Activated CD4-positive, alpha-beta T cell treated with anti-CD3 and anti-CD28 coated beads, Interleukin-2, amount 10 ng/mL, durations not matched to agents 24 days and 14 days (primary cell): ENCODE measurements at places on chromosomes 11 and 22. TPM values are rescaled to one million over a fixed set of nuclear protein-coding genes. Genes with fewer than 3 reads are reported as not detected.
A peak's percentile ranks its signal among the peaks of the same experiment; 100 is the strongest.

OR8D2 gene
- total RNA-seq, result not detected in 2 replicates

MACROD1 gene
- 28.6 and 29.6 TPM in 2 replicates for total RNA-seq

SLC5A12 gene
- not detected in 2 replicates for total RNA-seq

OR10D3 gene
- total RNA-seq, result not detected in 2 replicates

C11orf42 gene
- total RNA-seq, result not detected in 2 replicates

SIDT2 gene
- 23.9 and 29.1 TPM in 2 replicates for total RNA-seq

IGF2 gene
- 0.45 and 1.1 TPM in 2 replicates for total RNA-seq

DNA sequence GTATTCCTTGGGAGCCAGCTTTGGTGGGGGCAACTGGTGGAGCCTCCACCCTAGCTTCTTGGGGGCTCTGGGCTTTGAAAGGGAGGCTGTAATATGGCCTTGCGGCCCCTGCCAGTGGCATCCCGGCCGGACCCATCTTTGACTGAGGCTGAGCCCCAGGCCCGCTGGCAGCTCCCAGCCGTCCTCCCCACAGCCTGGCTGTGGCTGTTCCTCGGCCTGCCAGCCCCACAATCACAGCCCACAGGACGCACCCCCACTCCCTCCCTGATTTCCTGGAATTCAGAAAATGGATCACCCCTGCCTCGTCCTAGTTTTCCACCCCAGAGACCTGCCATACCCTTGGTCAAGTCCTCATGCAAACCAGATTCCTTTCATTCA is 23.2 kb downstream of the SERPINH1 start:
- peaks cover 10% of the 10 kb centered on the region for H3K4me1 ChIP-seq
- no peak overlapping the region for H3K4me3 ChIP-seq
- DNase-seq, result no peak
- peaks cover 34% of the 10 kb centered on the region for H3K27me3 ChIP-seq
- H3K27ac ChIP-seq, result no peak overlapping the region
- peaks cover 2% of the 10 kb centered on the region for H3K36me3 ChIP-seq

GRCh38 chr22:30880181-30880601 is 88.4 kb downstream of the MORC2 start:
- H3K4me3 ChIP-seq, result no peak overlapping the region
- DNase-seq, result no peak
- no peaks in the 10 kb centered on the region for H3K27me3 ChIP-seq
- H3K27ac ChIP-seq, result no peak overlapping the region

DNA sequence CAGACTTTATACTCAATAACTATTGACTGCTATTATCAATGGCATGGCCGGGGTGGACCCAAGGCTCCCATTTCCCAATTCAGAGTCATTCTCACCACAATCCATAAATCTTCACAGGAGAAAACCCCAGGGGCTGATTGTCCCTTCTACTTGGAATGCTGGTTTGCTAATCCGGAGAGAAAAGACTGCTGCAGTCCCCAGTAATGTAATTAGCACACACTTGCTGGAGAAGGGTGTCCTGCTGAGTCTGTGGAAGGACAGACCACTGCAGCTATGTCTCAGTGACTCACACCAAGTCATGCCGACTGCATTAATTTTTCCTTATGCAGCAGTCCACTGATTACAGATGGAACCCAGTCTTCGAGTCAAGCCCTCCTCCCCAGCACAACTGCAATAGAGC is 5.9 kb upstream of the ETS1 start:
- H3K27ac ChIP-seq, result no peak overlapping the region
- peaks cover 4% of the 10 kb centered on the region for H3K4me1 ChIP-seq
- DNase-seq, result no peak
- H3K36me3 ChIP-seq, result peaks cover 2% of the 10 kb centered on the region
- no peak overlapping the region for H3K4me3 ChIP-seq
- peaks cover 24% of the 10 kb centered on the region for H3K27me3 ChIP-seq

DNA sequence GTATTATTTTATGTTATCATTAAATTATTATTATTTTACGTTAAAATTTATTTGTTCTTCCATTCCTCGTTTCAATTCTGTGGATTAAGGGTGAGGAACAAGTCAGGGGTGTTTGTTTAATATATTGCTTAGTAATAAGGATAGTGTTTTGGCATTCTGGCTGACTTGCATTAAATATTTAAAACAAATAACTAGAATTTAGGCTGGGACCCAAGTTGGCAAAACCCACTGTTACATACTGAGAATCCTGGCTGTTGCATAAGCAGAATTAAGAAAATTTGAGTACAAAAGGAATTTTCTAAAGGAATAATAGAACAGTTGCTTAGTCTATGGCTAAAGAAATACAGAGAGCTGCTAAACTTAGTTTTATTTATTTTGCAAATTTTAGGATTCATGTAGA is 196.4 kb downstream of the GUCY1A2 start:
- no peak overlapping the region for H3K4me3 ChIP-seq
- no peaks in the 10 kb centered on the region for H3K36me3 ChIP-seq
- no peaks in the 10 kb centered on the region for H3K4me1 ChIP-seq
- no peak for DNase-seq
- no peaks in the 10 kb centered on the region for H3K27me3 ChIP-seq

GRCh38 chr22:38236786-38237185 is 35.0 kb downstream of the MAFF start:
- no peaks in the 10 kb centered on the region for H3K27me3 ChIP-seq
- DNase-seq, result no peak
- peaks cover 3% of the 10 kb centered on the region for H3K4me1 ChIP-seq
- no peak overlapping the region for H3K27ac ChIP-seq
- no peak overlapping the region for H3K4me3 ChIP-seq

DNA sequence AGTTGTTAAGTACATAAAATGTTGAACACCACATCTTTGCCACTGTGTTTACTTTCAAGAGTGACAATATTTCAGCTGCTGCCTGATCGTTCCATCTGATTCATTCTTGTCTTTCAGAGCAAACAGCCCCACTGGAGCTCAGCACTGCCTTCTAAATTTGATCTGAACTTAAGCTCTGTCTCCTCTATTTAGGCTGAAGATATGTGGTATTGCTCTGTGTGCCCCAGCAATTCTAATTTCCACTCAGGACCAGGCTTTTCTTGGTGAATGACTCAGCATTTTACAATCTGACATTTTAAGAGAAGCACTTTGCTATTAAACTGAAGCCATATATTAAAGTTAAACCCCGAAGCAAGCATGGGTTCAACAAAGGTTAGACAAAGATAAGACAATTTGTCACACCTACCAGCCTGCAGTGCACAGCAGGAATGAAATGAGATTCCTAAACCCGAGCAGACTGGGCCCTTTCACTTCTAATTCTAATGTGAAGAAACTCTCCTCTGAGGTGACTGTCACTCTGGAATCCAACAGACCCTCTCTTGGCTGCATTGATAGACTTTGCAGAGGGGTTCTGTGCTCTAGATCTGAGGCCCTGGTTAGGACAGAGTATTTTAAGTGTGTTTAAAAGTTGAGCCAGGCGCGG is 41.7 kb upstream of the PLET1 start:
- no peak overlapping the region for H3K4me3 ChIP-seq
- H3K27me3 ChIP-seq, result no peaks in the 10 kb centered on the region
- H3K4me1 ChIP-seq, result peaks cover 19% of the 10 kb centered on the region

GRCh38 chr11:84247926-84248325 is 961.8 kb upstream of the CCDC90B start:
- no peak overlapping the region for H3K4me3 ChIP-seq
- H3K36me3 ChIP-seq, result no peaks in the 10 kb centered on the region
- H3K27me3 ChIP-seq, result no peaks in the 10 kb centered on the region
- DNase-seq, result no peak
- H3K4me1 ChIP-seq, result no peaks in the 10 kb centered on the region
- no peak overlapping the region for H3K27ac ChIP-seq

DNA sequence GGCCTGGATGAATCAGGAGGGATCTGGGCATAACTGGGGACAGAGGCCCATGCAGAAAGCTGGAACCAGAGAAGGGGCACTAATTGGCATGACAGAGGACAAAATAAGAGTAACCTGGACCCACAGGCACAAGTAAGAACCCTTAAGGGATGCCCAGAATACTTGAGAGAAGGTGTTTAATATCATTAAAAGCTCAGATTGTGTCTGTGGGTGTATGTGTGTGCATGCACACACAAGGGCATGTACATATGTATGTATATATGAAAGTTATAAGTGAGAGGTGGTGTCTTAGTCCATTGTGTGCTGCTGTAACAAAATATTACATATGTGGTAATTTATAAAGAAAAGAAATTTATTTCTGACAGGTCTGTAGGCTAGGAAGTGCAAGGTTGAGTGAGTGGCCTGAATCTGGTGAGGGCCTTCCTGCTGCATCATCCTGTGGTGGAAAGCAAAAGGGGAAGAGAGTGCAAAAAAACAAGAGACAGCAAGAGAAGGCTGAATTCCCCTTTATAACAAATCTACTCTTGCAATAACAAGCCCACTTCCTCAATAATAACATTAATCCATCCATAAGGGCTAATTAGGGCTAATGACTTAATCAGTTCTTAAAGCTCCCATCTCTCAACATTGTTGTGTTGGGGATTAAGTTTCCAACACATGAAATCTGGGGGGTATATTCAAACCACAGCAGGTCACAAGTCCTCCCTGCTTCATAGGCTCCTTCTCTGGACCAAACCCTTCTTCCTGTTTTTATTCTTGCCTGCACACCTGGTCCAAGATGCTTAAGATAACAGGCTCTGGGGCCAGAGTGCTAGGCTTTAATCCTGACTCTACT is 68.3 kb upstream of the POU2AF2 start:
- no peak overlapping the region for H3K4me3 ChIP-seq
- no peak overlapping the region for H3K27ac ChIP-seq
- H3K4me1 ChIP-seq, result peaks cover 4% of the 10 kb centered on the region
- no peaks in the 10 kb centered on the region for H3K27me3 ChIP-seq
- DNase-seq, result no peak

DNA sequence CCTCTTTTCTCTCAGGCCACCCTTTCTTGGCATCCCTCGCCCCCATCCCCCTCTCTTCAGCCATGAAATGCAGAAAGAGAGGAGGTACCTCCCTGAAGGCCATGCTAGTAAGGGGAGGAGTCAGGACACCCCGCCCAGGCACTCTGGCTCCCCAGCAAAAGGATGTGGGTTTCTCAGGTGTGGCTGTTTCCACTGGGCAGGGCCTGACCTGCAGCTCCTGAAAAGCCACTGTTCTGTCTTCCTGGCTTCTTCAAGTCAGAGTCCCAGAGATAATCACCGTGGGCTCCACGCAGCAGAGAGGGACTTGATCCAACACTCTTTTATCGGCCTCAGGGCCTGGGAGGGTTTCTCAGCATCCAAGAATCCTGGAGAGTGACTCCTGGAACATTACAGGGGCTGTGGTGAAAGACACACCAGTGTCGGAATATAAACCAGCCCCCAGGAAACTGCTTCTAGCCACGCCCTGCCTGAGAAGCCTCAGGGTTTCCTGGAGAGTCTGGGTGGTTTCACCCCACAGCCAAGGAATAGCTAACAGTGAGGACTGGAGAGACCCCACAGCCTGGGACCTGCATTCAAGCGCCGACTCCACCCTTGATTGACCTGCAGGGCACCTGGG is 45.7 kb upstream of the TSPAN18 start:
- peak overlapping the region; percentile 79 for H3K4me3 ChIP-seq
- H3K36me3 ChIP-seq, result no peaks in the 10 kb centered on the region
- peaks cover 43% of the 10 kb centered on the region for H3K4me1 ChIP-seq
- peak; percentile 94 for DNase-seq

DNA sequence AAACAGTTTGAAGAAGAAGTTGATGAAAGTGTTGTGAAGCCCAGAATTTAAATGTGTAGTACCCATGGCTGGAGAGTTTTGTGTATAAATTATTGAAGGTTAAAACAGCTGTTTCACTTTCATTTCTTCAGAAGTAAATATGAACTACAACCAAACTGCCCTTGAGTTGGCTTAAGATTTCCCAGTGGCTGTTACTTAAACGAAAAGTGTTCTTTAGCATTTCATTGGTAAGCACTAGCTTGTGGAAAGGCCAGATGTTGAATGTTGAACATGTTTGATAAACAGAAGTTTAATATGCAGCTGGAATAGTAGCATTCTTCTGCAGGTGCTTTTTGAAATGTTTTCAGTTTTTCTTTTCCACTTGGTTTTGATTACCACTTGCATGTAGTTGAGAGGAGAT is 83.2 kb upstream of the TNRC6B start:
- H3K4me3 ChIP-seq, result peak overlapping the region; percentile 79
- no peaks in the 10 kb centered on the region for H3K27me3 ChIP-seq
- peak overlapping the region; percentile 58 for H3K27ac ChIP-seq
- H3K36me3 ChIP-seq, result no peaks in the 10 kb centered on the region

DNA sequence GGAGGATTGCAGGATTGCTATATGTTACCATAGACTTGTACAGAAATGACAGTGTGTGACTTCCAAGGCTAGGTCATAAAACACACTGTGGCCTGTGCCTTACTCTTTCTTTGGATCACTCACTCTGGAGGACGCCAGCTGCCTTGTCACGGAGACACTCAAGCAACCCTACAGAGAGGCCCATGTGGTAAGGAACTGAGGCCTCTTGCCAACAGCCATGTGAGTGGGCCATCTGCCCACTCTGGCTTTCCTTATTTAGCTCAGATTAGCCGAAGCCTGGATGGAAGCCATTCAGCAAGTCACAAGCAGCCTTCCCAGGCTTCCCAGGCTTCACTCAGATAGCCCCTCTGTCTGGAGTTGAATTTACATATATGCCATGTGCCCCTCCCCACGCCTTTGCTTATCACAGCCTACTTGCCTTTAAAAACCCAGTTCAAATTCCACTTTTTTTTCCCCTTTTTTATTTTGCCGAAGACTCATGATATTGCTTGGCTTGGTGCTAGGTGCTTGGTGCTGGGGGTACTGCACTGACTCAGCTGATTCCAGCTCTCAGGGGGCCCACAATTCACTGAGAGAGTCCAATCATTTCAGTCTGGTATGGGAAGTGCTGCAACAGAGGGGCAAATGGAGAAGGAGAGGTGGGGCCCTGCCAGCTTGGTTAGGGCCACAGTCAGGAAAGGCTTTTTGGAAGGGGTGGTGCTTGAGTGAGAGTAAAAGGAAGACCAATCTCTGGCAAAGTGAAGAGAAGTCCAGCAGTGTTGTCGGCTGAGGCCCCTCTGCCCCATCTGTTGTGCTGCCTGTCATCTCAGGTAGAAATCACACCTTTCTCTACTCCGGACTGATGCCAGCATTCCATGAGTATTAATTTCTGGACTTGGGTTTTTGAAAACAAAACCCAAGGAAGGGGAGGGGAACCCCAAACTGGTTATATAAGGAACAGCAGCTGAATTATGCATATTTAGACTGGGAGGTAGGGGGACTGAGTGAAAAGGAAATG is 14.5 kb upstream of the P4HA3 start:
- H3K27ac ChIP-seq, result no peak overlapping the region
- no peaks in the 10 kb centered on the region for H3K4me1 ChIP-seq
- DNase-seq, result no peak
- no peaks in the 10 kb centered on the region for H3K36me3 ChIP-seq

DNA sequence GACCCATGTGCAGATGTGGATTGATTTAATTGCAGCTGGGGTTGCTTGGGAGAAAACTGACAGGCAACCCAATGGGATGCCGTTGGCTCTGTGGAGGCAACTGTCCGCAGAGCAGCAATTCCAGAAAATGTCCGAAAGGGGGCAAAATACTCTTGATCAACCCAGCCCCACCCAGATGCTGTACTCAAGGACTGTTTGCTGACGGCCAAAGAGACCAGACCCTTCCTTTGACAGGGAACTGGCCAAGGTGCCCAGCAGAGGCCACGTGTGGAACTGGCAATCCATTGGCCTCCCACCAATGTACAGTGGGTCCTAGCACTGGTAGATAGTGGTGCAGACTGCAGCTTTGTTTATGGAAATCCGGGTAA is 29.7 kb upstream of the KCNA4 start:
- no peak overlapping the region for H3K27ac ChIP-seq
- H3K4me1 ChIP-seq, result no peaks in the 10 kb centered on the region
- no peak overlapping the region for H3K4me3 ChIP-seq
- H3K36me3 ChIP-seq, result no peaks in the 10 kb centered on the region
